T-helper 2 cell (primary cell): ENCODE measurements at places on chromosomes 3 and 15.

DNA sequence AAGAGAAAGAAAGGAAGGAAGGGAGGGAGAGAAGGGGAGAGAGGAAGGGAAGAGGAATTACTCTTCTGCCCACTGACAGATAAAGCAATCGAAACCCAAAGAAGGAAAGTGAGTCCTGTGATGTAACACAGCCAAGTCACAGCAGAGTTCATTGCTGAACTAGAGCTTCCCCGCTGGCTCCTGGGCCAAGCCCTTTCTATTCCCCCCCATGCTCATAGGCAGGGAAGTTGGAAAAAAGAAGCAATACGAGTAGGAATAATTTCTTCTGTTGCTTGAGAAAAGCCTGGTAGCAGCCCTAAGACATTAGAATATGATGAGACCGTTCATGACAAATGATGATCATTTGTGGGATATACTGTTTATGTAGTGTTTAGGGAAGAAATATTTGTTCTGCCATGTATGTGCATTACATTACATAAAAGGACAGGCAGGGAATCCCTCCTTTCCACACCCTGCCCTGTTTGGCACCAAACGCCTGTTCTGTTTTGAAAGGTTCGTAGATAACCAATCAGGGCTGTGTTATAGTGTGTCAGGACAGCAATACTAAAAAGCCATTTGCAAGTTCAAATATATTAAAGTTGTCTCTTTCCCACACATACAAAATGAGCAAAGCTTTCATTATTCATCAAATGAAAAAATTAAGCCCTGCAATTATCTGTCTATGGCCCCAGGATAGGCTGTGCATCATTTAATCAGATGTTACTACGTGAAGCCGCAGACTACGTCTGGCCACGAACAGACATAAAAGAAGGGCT, 111.0 kb upstream of the TRPM1 start:
- no peak for DNase-seq

GRCh38 chr15:99053380-99054024, 45.9 kb upstream of the PGPEP1L start:
- DNase-seq = no peak

- no peak for DNase-seq
Measured at GRCh38 chr3:172824229-172824628, 73.7 kb downstream of the ECT2 start.

GRCh38 chr3:19598870-19599269, 335.1 kb downstream of the EFHB start:
- no peak for DNase-seq

GRCh38 chr3:117589454-117589853, 879.9 kb downstream of the TUSC7 start:
- no peak for DNase-seq

DNA sequence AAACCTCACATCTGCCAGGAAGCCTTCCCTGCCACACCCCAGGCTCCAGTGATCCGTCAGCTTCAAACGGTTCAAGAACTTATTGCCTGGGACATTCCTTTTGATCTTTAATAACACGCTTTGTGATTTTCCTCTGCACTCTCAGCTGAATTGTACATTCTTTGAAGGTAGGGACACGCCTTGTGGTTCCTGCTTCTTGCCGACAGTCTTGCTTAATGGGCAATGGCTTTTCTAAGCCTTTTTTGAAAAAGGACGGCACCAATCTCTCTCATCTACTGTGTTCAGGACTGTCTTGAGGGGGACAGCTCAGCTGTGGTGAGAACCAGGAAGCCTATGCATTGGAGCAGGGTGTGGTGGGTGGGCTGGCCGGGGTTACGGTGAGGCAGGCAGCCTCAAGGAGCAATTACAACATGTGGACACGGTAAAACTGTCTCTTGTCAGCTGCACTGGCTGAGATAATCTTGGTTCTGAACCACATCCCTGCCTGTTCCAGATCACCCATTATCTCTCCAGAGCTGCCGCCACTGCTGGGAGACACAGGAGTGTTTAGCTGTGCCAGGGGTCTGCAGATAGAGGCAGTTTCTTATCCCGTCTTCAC, 46.0 kb upstream of the GLCE start:
- DNase-seq = no peak
